ENCODE measurements at places on chromosomes 6 and 20.
A peak's percentile ranks its signal among the peaks of the same experiment; 100 is the strongest.

GRCh38 chr6:79077715-79078074 lies 359 bp downstream of the PHIP start:
- DNase-seq: peak; percentile 53

GRCh38 chr6:141483598-141484061 lies 649.1 kb upstream of the GJE1 start:
- DNase-seq: no peak

GRCh38 chr20:50517817-50518154 lies 7.6 kb downstream of the PTPN1 start:
- no peak for DNase-seq

- no peak for DNase-seq
Measured at GRCh38 chr6:68994521-68994920, 359.4 kb downstream of the ADGRB3 start.

GRCh38 chr6:128403618-128404444 lies 116.6 kb downstream of the PTPRK start:
- DNase-seq: no peak

- DNase-seq: no peak
Measured at GRCh38 chr6:88669475-88669874, 293.9 kb downstream of the RNGTT start.

DNA sequence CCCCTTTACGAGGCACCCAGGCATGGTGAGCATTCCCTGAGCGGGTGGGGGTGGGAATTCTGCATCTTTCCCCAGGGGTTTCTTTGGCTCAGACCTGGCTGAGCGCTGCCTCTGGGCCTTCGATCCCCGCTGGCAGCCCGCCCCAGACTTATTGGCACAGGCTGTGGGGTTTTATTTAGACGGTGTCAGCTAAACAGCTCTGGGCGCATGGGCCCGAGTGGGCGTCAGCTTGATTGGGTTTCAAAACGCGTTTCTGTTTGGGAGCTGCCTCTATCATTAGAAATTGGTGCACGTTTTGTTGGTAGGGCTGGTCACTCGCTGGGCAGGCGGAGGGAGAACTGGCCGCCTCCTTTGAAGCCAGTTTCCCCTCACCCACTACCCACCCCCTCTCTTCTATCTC lies 21.0 kb downstream of the PMEPA1 start:
- DNase-seq: peak; percentile 25

DNA sequence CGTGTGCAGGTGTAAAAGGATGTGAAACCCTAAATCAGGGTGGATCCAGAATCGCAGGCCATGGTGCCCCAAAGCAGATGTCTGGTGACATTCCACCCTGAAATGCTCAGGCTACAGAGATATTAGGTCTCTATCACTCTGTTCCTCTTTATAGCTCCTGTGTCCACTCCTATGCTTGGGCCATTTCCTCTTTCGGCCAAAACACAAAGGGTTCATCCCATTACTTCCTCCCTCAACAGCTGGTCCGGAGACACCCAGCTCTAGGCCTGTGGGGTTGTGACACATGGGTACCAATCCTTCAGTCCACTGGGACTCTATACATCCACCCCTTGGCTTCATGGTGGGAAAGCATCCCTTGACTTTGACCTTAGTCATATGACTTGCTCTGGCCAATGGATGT lies 1.7 kb upstream of the SIGLEC1 start:
- DNase-seq: no peak

DNA sequence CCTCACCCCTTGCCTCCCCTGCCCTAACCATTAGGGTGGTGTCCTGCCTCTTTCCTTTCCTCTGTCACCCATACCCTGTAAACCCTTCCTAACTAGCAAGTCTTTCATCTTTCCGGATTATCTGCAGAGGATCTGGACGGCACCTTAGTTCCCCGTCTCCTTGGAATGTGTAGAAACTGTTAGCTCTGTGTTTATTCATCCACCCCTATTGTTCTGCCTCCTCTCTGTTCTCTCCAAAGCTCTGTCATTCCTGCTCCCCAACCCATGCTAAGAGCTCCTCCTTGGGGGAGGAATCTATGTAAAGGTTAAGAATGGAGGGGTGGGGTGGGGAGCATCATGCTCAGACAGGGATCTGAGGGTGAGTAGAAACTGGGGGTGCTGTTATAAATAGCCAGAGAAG lies 39.4 kb upstream of the KCNK5 start:
- DNase-seq: no peak

- no peak for DNase-seq
Measured at GRCh38 chr6:65259059-65259458, 448.0 kb downstream of the EYS start.

- DNase-seq: no peak
Measured at GRCh38 chr6:10979603-10980002, 64.5 kb downstream of the ELOVL2 start.

GRCh38 chr20:61636531-61637116 lies 384.6 kb downstream of the CDH4 start:
- no peak for DNase-seq

GRCh38 chr6:150325066-150325772 lies 43.6 kb upstream of the IYD start:
- DNase-seq: no peak

DNA sequence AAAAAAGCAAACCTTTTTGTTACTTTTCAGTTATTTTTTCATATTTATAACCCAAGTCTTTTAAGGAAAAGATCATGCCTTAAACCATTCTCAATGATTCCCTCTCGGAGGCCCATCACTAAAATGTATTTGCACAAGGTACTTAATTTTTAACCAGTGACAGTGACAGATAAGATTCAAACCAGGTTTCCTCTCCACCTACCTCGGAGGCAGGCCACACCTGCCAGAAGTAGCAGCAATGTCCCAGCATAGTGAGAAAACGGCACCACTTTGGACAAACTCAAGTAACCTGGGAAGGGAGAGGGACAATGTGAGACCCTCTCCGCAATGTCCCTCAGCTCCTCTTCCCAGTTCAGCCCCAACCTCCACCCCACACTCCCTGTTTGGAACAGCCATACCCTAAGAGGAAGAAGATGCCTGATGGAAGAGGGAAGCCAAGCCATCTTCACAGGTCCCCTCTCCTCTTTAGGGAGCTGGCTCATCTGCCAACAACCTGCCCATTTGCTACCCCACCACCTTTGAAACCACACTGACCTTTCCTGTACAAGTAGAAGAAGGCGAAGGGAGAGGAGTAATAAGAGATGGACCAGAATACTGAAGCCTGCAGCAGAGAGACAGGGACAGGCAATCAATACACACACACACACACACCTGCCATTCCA lies 2.3 kb downstream of the ABHD16A start:
- DNase-seq: no peak

DNA sequence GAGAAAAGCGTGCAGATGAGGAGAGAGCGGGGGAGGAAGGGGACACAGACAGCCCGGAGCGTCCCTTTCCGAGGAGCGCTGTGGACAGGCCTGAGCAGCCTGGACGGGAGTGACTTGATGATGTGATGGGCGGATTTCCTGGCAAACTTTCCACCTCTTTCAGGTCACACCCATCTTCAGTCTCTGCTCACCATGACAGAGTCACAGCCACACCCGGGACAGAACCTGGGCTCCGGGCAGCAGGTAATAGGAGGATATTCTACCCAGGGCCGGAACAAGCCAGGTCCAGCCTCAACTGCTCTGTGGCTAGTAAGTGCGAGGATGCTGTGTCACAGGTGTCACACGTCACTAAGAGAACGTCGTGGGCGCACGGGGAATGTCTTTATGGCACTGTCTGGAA lies 84.3 kb downstream of the THBS2 start:
- DNase-seq: no peak

GRCh38 chr6:162856885-162857284 lies 129.1 kb downstream of the PACRG start:
- peak; percentile 54 for DNase-seq

DNA sequence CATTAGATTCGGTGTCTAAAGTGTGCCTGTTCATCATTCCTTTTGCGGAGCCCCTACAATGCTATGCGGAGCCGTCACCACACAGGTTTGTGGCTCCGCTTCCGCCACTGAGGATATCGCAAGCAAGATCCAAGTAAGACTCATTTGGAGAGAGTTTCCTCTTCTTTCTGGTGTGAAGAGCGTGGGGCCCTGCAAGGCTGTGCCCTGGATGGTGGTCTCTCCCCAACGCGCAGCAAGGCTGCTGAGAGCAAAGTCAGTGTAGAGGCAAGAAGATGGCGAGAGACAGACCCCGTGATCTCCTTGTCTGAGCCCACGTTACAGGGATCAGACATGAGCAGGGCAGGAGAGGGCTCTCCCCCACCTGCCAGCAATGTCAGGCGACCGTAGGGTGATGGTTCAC lies 96.3 kb upstream of the AFDN start:
- DNase-seq: no peak

GRCh38 chr6:74598462-74599393 lies 607.1 kb downstream of the COL12A1 start:
- no peak for DNase-seq

GRCh38 chr6:45757443-45758130 lies 258.1 kb downstream of the CLIC5 start:
- no peak for DNase-seq

- no peak for DNase-seq
Measured at GRCh38 chr6:161268531-161269210, 5.2 kb downstream of the AGPAT4 start.

- DNase-seq: no peak
Measured at GRCh38 chr20:11302436-11302835, 615.3 kb upstream of the BTBD3 start.

- no peak for DNase-seq
Measured at GRCh38 chr6:2081155-2082138, 164.0 kb downstream of the GMDS start.

DNA sequence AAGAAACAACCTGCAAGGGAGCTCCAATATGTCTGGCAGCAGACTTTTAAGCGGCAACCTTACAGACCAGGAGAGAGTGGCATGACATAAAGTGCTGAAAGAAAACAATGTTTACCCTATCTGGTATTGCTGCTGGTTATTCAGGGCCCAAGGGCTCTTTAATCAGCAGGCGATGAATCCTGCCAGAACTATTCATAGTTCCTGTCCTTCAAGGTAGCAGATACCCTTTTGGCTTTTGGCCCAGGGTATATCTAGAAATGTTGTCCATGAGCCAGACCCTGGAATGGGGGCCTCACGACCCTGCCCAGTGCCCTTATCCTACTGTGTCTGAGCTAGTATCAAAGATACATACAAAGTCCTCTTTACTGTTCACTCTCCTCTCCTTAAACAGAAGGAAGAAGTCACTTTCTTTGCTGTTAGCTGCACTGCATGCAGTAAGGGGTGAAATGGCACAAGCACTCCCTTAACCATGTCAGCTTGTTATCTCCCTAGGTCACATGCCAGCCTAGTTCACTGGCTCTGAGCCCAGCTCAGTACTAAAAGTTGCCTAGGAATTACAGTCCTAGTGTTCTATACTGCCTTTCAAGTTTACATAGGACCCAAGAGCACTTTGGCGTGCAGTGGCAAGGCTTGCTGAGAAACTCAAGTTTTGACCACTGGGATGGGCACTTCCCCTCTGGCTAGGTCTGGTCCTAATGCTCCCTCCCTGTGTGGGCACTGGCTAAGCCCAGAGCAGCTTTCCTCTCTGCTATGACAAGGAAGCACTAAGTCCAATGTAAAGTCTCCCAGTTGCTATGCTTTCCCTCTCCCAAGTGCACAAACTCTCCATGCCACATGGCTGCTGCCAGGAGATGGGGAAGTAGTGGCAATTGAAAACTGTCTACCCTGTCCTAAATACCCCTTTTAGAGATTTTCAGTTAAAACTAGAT lies 122.0 kb downstream of the HTR1B start:
- DNase-seq: no peak

DNA sequence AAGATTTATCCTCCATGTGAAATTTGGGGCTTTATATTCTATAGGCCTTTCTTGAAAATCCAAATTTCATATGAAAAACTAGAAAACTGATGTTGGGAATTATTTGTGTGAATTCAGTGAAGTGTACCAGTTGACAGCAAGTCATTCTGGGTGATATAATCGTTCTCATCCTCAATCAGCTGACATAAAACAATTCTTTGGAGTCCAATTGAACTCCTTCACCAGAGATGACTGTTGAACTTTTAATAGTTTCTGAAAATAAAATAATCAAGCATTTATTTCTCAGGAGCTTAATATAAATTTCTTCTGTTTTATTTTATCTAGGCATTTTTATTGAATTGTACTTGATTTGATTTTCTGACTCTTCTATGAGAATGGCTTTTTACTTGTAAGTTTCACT lies 92.6 kb downstream of the ADGRB3 start:
- DNase-seq: no peak

Data from cerebellum (tissue), 4 donors.